ENCODE measurements at places on chromosomes 5 and 9. TPM values are rescaled to one million over a fixed set of nuclear protein-coding genes. Genes with fewer than 3 reads are reported as not detected.

GRCh38 chr9:93020771-93021670, 37.5 kb upstream of the SUSD3 start:
- DNase-seq = no peak

- DNase-seq = peak; percentile 10
Observed at GRCh38 chr9:69283003-69283402, 42.0 kb upstream of the ENTREP1 start.

LRRC14B gene
- total RNA-seq = not detected

DNA sequence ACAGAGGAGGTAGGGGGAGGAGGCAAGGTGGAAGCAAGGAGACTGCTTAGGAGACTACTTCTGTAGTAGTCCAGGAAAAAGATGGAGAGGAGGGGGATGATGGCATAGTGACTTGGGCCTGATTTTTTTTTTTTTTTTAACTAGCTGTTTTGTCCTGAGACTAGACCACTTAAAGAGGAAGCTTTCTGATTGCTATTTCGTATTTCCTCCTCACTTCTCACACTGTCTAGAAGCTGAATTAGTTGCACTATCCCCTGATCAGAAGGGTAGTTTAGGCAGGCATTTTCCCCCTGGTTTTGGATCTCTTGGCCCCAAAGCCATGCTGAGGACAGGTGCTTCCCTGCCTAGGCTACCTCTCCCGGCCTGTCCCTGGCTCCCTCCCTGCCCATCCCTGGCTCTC, 14.9 kb downstream of the LARP1 start:
- no peak for DNase-seq

- no peak for DNase-seq
Observed at GRCh38 chr5:103101079-103101750, 18.7 kb downstream of the GIN1 start.

ADAMTS19 gene
- not detected for total RNA-seq

MAMDC2 gene
- total RNA-seq = 26.4 TPM

DNA sequence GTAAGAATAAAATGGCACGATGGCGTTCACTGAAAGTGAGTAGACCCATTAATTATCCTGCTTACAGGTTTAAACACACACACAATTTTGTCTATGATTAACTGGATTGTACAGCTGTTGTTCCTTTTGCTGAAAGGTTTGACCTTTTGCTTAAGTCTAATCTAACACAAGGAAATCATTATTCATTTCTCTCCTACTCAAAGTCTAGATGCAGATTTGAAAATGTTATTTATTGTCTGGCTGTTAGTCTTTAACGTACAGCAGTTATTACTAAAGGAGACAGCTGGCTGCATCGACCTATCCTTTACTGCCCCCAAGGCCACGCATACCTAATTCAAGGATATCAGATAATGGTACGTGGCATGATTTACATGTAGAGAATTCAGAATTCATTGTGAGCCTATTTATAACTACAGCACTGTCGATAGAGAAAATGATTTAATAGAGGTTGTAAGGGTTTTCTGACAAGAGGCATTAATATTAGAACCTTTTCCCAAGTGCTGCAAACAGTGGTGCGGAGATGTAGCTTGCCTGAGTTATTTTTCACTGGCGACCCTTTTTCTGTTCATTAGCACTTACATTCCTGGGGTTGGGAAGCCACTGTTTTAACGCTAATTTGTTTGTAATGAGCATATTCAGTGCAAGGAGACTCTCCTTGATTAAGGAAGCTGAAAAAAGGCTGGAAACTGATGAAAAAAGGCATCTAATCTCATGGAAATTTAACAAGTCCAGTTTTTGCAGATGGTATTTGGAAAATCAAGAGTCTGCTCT, 368.4 kb upstream of the GRAMD2B start:
- DNase-seq = no peak

Data from pulmonary artery endothelial cell (primary cell).